ENCODE measurements at places on chromosomes 2 and 18.

DNA sequence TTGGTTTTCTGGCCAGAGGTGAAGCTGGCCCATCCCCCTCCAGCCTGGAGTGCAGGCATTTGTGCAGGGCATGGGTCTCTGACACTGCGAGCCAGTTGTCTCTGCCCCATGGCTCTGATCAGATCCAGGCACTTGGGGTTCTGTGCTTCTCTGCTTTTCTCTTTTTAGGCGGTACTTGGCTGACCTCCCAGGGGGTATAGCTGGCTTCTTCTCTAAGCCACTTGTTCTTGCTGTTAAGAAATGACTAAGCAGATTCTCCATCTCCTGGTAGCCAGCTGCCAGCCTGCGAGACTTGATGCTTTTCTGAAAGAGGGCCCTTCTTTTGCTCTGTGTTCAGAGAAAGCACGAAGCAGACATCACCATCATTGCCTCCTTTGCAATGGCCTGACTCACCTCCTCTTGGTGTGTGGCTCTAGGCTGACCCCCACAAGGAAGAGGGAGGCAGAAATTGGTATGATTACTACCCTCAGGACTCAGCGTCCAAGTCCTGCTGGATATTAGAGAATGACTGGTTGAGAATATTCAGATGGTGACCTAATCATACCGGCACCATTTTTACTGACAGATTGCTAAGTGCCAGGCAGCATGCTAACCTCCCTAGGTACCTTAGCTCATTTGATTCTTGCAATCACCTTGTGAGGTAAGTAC, 32.7 kb downstream of the TNP1 start:
- no peak for DNase-seq

GRCh38 chr18:44737623-44738022, 56.9 kb downstream of the SETBP1 start:
- DNase-seq: peak; percentile 19

GRCh38 chr18:9946831-9947230, 33.0 kb downstream of the VAPA start:
- DNase-seq: no peak

- DNase-seq: peak; percentile 78
These were observed 896 bp downstream of the CACNB4 start for GRCh38 chr2:152097801-152098495.

GRCh38 chr18:70956554-70956953, 667.7 kb downstream of the SOCS6 start:
- DNase-seq: no peak

- DNase-seq: no peak
These were observed 40.8 kb downstream of the RTN4 start for GRCh38 chr2:55009277-55010060.

DNA sequence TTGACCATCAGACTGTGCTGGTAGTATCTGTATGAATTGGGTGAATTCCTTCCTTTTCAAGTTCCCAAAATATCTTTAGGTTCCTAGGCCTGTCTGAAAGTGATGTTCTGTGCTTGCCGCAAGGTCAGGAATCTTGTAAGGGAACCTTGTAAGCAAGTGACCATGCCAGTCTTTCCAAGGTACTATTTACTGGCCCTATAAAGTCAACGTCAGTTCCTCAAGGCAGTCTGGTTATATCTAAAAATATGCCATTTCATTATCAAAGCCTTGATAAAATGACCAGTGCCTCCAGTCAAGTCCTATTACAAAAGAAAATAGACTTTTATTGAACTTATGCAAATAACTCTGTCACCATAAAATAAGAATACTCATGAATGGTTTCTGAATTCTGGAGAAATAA, 88.4 kb upstream of the TPO start:
- no peak for DNase-seq

- no peak for DNase-seq
These were observed 1529.0 kb downstream of the LRP1B start for GRCh38 chr2:140601801-140602200.

GRCh38 chr2:176415937-176416499, 146.8 kb downstream of the MTX2 start:
- DNase-seq: no peak

DNA sequence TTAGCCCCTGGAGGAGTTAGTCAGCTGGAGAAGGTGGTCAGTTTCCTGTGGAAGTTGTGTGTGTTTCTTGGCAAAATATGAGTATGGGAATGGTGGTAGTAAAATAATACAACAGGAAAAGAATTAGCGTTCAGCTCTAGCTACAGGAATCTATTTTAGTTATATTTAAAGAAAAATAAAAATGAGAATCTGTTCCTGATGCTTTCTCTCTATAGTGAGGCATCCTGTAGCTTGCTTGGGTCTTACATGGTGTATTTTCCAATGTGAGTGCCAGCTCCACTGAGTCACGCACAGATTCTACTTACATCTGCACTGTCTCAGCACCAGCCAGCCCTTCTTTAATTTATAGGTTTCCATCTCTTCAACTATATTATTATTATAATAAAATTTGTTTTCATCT, 132.2 kb downstream of the BIRC6 start:
- no peak for DNase-seq

DNA sequence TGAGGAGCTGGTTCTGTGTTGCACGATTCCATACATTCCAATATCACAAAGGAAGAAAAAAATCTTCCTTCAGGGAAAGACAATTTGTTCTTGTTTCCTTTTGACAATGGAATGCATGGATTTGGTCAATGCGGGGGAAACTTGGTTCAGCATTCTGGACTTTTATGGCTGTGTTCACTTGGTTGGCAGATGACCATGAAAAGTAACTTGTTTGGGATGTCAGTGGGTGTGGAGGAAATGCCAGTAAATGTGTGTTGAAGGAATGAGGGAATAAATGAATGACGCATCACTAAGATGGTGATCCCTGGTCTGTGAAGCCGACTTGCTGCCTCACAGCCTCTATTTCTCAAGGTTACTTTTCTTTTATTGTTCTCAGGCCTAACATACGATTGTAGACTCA, 53.7 kb downstream of the THUMPD2 start:
- DNase-seq: no peak

DNA sequence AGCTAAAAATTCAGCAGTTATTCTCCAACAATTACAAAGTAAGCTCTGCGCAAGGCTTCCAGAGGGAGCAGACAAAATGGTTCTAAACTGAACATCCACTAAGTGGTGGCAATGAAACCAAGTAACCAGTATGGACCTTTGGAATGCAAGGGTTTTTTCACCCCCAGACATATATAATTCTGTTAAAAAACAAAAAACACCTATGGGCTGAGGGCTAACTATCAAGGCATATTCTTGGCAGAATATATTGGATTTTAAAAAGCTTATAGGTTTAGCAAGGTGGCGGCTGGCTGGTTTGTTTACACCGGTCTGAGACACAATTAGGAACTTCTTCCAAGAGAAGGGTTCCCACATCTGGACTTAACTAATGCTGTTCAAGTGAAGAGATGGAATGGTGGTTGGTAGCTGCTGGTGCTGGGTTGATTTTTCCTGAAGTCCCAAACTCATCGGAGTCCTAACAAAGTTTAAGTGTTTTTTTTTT, 2.8 kb downstream of the ZFP36L2 start:
- no peak for DNase-seq

DNA sequence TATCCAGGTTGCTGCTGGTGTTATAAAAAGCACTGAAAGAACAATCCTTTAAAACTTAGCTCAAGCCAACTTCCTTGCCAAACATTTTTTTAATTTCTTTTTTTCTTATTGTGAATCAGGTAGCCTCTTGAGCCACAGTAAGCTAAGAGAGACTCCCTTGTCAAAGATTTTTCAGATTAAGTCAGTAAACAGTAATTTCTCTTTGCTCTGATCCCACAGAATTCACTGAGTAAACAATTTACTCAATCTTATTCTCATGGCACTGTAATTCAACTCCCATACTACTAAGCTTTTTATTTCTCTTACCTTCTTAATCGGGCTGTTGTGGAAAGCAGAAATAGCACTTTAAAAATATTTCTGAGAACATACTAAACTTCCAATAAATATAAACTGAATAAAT, 82.7 kb downstream of the C2orf74 start:
- no peak for DNase-seq

DNA sequence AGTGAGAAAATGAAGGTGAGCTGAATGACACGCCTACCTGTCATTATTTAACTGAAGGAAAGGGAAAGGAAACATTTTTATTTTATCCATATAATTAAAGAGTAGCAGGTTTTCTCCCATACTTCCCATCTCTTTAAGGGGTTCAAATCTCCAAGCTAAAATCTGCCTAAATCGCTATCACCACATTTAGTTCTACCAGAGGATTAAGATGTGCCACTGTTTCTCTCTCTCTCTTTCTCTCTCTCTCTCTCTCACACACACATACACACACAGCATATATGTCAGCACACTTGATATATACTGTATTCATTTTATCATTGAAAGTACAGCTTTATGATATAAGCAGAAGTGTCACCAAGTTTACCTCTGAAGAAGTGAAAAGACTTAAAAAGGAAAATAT, 3.1 kb downstream of the WIPF1 start:
- DNase-seq: no peak

GRCh38 chr2:188285049-188285448, 6.6 kb upstream of the GULP1 start:
- no peak for DNase-seq

DNA sequence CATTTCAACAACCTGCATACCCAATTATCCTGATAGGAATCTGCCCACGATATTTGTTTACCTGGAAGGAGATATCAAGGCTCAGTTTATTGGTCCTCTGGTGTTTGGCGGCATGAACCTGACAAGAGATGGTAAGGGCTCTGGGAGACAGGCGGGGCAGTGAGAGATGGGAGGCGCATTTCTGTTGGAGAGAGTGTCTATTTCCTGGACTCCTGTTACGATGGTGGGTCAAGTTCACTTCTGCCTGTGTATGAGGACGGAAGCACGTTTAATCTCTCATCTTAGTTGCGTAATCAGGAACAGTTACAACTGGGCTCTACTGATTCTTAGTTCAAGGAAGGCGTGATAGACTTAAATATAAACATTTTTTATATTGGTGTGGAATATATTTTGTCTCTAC, 8.9 kb downstream of the PDCL3 start:
- no peak for DNase-seq

- DNase-seq: no peak
These were observed 65.3 kb downstream of the PMS1 start for GRCh38 chr2:189849550-189849949.

- DNase-seq: no peak
These were observed 28.3 kb downstream of the MTHFD2 start for GRCh38 chr2:74226648-74227213.

- no peak for DNase-seq
These were observed 78.3 kb upstream of the CRIM1 start for GRCh38 chr2:36277146-36277808.

Data from islet precursor cell (in vitro differentiated cells).